Hair follicular keratinocyte (primary cell): ENCODE measurements at places on chromosomes 2 and 18. TPM values are rescaled to one million over a fixed set of nuclear protein-coding genes. Genes with fewer than 3 reads are reported as not detected.

The PRSS56 gene
- total RNA-seq = not detected in 2 replicates

The RAD51AP2 gene
- 0.04 and 0.08 TPM in 2 replicates for total RNA-seq

The ASB18 gene
- not detected in 2 replicates for total RNA-seq

The ABCG5 gene
- total RNA-seq = not detected in 2 replicates

The SOX11 gene
- 0.08 TPM in 1 of 2 replicates, not detected in the other for total RNA-seq

The LYG1 gene
- 0.23 TPM in 1 of 2 replicates, not detected in the other for total RNA-seq

The PARD6G gene
- total RNA-seq = 29.0 and 32.2 TPM in 2 replicates

The FMNL2 gene
- total RNA-seq = 32.4 and 47.8 TPM in 2 replicates

The LIMS2 gene
- not detected in 2 replicates for total RNA-seq

The NRP2 gene
- 37.0 and 37.3 TPM in 2 replicates for total RNA-seq

The COL4A3 gene
- total RNA-seq = 0.04 TPM in 1 of 2 replicates, not detected in the other

The ESPNL gene
- total RNA-seq = 0.30 and 0.55 TPM in 2 replicates
